Muscle of leg (tissue), 16 donors: ENCODE measurements at places on chromosomes 4 and X. TPM values are rescaled to one million over a fixed set of nuclear protein-coding genes. Genes with fewer than 3 reads are reported as not detected.
A peak's percentile ranks its signal among the peaks of the same experiment; 100 is the strongest.

Gene LGI2
- total RNA-seq = 2.6 TPM

- no peak for DNase-seq
- no peaks in the 10 kb centered on the region for H3K27me3 ChIP-seq
- no peak overlapping the region for H3K4me3 ChIP-seq
- H3K4me1 ChIP-seq = no peaks in the 10 kb centered on the region
- H3K27ac ChIP-seq = no peak overlapping the region
- no peaks in the 10 kb centered on the region for H3K36me3 ChIP-seq
Measured at GRCh38 chr4:89284828-89285227, 22.8 kb downstream of the GPRIN3 start.

DNA sequence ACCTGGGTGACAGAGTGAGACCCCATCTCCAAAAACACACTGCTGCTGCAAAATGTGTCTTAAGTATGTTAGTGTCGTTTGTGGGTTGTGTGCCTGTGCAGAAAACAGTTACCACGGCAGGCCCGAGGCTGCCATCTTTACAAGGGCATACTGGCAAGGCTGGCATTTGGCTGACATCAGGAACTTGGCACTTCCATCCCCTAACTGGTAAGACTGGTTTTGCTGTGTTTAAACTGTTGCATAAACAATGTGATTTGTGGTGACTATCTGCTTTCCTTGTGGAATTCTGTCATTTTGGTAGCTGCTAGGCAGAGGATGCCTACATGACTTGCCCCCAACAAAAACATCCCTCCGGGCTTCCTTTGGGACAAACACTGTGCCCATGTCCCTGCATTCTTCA, 12.3 kb downstream of the LRP2BP start:
- no peak overlapping the region for H3K4me3 ChIP-seq
- peaks cover 5% of the 10 kb centered on the region for H3K4me1 ChIP-seq
- H3K27me3 ChIP-seq = no peaks in the 10 kb centered on the region
- DNase-seq = no peak
- no peak overlapping the region for H3K27ac ChIP-seq

DNA sequence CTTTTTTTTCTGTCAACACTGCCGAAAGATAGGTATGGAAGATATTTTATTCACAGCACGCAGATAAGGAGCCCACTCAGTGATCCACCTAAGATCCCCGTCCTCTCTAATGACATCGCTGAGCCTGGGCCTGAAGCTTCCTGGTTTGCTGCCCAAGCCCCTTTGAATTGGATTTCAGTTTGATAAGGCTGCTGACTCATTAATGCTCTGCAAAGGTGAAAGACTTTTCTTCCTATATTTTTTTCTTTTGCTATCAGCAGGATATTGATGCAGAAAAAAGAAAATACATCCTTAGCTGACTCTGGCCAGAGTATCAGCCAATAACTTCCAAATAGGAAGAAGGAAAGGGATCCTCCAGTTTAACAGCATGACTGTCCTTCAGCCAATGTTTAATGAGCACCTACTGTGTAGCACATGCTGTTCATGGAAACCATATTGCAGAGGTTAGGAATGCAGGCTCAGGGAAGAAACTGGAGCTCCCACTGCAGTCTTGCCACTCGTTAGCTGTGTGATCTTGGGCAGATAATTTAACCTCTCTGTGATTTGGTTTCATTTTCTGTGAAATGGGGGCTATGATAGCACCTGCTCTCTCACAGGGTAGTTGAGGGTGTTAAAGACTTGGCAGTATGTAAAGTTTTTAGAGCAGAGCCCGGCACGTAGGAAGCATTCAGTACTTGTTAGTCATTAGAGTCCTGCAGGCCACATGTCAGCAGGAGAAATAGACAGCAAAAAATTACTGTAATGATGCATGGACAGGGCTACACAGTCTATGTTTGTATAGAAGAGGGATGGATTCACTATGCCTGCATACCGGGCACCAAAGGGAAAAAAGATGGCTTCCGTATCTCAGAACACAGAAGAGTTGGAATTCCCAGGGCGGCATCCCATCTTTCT, 39.3 kb downstream of the EVC start:
- H3K27me3 ChIP-seq = no peaks in the 10 kb centered on the region
- no peak overlapping the region for H3K4me3 ChIP-seq
- peaks cover 66% of the 10 kb centered on the region for H3K4me1 ChIP-seq
- peak overlapping the region; percentile 10 for H3K27ac ChIP-seq
- H3K36me3 ChIP-seq = peaks cover 55% of the 10 kb centered on the region

GRCh38 chr4:184100297-184100885, 117.3 kb downstream of the ENPP6 start:
- H3K4me1 ChIP-seq = peaks cover 54% of the 10 kb centered on the region
- H3K4me3 ChIP-seq = no peak overlapping the region
- no peak overlapping the region for H3K27ac ChIP-seq
- peak; percentile 60 for DNase-seq
- H3K36me3 ChIP-seq = no peaks in the 10 kb centered on the region
- peaks cover 13% of the 10 kb centered on the region for H3K27me3 ChIP-seq

Gene SORBS2
- 17.7 TPM for total RNA-seq

GRCh38 chr4:109414938-109415337, 18.7 kb upstream of the SEC24B start:
- H3K27me3 ChIP-seq = no peaks in the 10 kb centered on the region
- H3K4me1 ChIP-seq = peaks cover 5% of the 10 kb centered on the region
- no peaks in the 10 kb centered on the region for H3K36me3 ChIP-seq
- H3K4me3 ChIP-seq = no peak overlapping the region
- DNase-seq = no peak

- no peaks in the 10 kb centered on the region for H3K27me3 ChIP-seq
- no peak overlapping the region for H3K27ac ChIP-seq
- peaks cover 11% of the 10 kb centered on the region for H3K4me1 ChIP-seq
- H3K36me3 ChIP-seq = peaks cover 46% of the 10 kb centered on the region
- H3K4me3 ChIP-seq = no peak overlapping the region
- DNase-seq = no peak
Measured at GRCh38 chr4:7063362-7063761, 4.5 kb downstream of the GRPEL1 start.

Gene STS
- total RNA-seq = 8.5 TPM
